ENCODE measurements at places on chromosomes 11 and 22. TPM values are rescaled to one million over a fixed set of nuclear protein-coding genes. Genes with fewer than 3 reads are reported as not detected.

DNA sequence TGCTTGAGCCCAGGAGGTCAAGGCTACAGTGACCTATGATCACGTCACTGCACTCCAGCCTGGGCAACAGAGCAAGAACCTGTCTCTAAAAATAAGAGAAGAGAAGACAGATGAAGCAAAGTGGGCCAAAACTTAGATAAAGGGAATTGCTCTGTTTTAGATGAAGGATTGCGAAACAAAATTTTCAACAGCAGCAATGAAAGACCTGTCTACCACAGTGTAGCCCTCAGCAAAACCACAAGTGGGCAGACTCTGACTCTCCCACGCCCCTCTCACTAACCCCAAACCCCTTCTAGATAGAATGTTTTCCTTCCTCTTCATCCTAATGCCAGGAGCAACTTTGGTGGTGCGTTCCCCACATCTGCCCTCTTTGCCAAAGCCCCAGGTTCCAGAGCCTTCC is 105.6 kb upstream of the ALDH3B2 start:
- H3K27ac ChIP-seq: no peak overlapping the region
- H3K27me3 ChIP-seq: no peaks in the 10 kb centered on the region
- H3K4me1 ChIP-seq: no peaks in the 10 kb centered on the region

DNA sequence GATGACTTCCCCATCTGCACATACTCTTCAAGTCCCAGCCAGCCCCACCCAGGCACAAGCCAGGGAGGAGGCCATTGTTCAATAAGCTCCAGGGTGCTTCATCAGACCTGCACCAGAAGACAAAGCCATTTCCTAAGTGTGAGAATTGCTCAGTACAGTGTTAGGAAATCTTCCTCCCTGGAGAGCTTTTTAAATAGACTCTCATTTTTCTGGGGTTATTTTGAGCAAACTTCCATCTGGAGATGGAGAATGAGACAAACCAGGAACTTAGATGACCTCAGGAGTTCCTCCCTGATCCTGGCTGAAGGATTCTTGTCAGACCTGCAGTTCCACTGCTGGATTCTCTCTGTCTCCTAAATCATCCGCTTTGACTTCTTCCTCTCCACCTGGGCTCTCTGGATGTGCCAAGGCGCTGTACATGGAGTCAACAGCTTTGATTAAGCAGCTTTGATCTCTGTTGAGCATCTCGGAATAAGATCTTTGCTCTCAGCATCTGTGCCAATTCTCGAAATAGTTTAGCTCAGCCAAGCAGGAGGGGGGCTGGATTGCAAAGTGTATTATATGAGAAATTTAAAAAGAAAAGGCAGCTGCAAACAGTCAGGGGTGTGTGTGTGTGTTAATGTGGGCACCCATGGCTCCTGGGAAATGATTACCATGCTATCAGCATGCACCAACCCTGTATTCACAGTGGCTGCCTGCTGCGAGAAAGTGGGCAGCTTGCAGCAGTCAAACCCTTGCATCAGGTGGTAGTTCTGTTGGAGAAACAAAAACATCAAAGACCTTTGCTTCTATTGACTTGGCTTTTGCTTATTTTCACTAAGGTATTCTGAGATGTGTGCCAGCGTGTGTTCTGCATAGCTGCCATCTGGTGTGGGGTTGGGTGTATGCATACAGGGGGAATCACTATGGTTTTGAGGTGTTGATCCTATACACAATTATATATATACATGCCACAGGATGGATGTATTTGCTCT is 70.2 kb upstream of the NAV2 start:
- H3K36me3 ChIP-seq: no peaks in the 10 kb centered on the region
- H3K27me3 ChIP-seq: no peaks in the 10 kb centered on the region
- H3K4me1 ChIP-seq: no peaks in the 10 kb centered on the region
- H3K27ac ChIP-seq: no peak overlapping the region
- DNase-seq: no peak

DNA sequence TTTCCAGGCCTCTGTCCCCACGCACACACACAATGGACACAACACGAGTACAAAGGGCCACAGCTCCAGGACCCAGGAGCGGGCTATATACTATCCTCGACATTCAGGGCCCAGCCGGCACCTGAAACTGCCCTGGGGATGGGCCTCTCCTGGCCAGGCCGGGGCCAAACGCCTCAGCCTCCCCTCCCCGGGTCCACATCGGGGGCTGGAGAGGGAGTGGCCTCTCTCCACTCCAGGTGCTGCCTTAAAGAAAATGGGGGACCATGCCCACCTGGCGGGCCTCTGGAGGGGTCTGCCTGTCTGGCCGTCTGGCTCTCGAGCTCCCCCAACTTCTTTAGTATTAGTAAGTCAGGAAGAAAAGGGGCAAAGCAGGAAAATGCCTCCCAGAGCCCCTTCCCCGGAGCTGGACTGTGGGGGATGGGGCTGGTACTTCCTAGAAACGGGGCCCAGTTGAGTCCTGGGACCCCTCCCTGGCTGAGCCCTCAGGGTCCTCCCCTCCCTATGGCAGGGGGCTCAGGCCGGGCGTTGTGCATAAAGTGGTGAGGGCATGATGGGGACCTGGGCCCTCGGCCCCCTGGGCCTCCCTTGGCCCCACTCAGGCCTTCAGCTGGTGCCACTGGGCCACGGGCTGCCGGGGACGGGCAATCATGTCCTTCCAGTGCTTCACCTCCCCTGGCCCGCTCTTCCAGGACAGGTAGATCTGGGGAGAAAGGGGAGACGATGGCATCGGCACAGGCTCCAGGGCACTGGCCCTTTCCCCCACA is 9.7 kb downstream of the LRRC10B start:
- no peak overlapping the region for H3K4me3 ChIP-seq
- H3K4me1 ChIP-seq: peaks cover 2% of the 10 kb centered on the region
- no peaks in the 10 kb centered on the region for H3K36me3 ChIP-seq
- DNase-seq: no peak

The SAA4 gene
- total RNA-seq: 1.3 TPM

- no peaks in the 10 kb centered on the region for H3K36me3 ChIP-seq
- peak overlapping the region; percentile 96 for H3K27ac ChIP-seq
- H3K4me3 ChIP-seq: no peak overlapping the region
- no peaks in the 10 kb centered on the region for H3K27me3 ChIP-seq
- peaks cover 22% of the 10 kb centered on the region for H3K4me1 ChIP-seq
Measured at GRCh38 chr11:67373648-67374570, 511 bp upstream of the CLCF1 start.

- DNase-seq: no peak
- H3K27me3 ChIP-seq: no peaks in the 10 kb centered on the region
- H3K36me3 ChIP-seq: no peaks in the 10 kb centered on the region
- no peaks in the 10 kb centered on the region for H3K4me1 ChIP-seq
Measured at GRCh38 chr11:129089279-129089678, 102.8 kb downstream of the ARHGAP32 start.

Data from kidney (tissue), 22 donors.